ENCODE measurements at places on chromosomes 2 and 18.

GRCh38 chr2:239745386-239746227 is 279.5 kb downstream of the NDUFA10 start:
- no peak for DNase-seq

DNA sequence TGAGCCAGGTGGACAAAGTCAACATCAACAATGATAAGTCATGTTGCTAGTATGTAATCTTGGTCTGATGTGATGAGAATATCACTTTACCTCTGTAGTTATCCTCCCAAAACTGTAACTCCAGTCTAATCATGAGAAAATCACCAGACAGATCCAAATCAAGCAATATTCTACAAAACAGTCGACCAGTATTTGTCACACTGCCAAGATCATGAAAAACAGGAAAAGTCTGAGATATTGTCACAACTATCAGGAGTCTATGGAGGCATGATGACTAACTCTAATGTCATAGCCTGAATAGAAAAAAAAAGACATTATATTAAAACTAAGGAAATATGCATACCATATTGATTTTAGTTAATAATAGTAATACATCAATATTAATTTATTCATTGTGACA is 1883.3 kb upstream of the CELF4 start:
- DNase-seq = no peak

GRCh38 chr18:80259610-80260009 is 12.3 kb upstream of the PARD6G start:
- DNase-seq = no peak

DNA sequence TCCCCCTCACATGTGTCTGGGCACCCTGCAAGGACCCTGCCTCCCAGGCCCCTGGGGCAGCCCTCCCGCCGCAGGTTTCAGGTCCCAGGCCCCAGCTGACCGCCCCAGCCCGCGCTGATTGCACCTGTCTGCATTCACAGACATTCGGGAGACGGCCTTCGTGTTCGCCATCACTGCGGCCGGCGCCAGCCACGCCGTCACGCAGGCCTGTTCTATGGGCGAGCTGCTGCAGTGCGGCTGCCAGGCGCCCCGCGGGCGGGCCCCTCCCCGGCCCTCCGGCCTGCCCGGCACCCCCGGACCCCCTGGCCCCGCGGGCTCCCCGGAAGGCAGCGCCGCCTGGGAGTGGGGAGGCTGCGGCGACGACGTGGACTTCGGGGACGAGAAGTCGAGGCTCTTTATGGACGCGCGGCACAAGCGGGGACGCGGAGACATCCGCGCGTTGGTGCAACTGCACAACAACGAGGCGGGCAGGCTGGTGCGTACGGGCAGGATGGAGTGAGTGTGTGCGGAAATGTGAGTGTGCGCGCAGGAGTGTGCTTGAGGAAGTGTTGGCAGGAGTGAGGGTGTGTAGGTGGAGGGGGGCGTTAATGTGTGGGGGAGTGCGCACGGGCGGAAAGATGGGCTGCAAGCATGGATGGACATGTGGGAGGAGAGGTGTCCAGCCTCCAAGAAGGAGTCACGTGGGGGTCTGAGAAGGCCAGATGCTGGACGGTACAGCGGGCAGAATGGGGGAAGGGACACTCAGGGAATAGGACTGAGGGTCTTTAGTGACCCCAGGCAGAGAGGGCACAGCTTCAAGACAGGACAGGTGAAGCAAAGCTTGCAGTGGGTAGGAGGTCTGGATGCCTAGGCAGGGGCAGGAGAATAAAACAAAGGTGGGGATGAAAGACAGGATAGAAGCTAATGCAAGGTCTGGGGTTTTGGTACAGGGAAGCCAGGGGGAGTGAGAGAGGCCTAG is 9.0 kb upstream of the WNT10A start:
- DNase-seq = no peak

- DNase-seq = no peak
Measured at GRCh38 chr2:236550701-236551465, 18.7 kb upstream of the ACKR3 start.

DNA sequence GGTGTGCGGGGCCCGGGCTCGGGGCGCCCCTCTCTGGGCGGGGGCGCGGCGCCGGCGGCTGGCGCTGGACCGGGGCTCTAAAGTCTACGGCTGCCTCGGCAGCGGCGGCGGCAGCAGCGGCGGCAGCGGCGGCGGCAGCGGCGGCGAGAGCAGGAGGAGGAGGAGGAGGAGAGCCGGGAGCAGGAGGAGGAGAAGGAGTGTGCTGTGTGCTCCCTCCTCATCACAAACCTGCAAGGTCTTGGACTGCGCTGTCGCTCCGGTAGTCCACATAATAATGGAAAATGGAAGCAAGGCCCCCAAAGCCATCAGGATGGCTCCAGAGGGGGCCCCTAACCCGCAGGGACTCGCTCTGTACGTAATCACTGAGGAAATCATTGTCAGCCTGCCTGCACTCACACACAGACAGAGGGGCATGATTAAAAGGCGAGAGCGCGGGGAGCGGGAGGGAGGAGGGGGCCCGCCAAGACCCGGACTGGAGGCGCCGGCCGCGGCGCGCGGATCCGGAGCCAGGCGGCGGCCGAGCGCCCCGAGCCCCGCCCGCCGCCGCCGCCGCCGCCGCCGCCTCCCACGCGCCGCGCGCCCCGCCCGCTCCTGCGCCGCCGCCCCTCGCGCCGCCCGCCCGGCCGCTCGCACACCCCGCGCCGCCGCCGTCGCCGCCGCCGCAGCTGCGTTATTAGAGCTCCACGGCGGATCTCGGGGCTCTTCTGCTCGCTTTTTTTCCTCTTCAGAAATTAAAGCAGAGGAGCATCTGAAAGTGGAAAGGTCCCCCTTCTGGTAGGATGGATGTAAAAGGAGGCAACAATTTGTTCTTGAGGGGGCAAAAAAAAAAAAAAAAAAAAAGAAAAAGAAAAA is at the start of gene ZNF521:
ZNF521 (minus strand) TSS at position 390 of the 852 bp plus-strand sequence. CDS start 1,220 bp downstream, outside the sequence.
- peak; percentile 89 for DNase-seq

DNA sequence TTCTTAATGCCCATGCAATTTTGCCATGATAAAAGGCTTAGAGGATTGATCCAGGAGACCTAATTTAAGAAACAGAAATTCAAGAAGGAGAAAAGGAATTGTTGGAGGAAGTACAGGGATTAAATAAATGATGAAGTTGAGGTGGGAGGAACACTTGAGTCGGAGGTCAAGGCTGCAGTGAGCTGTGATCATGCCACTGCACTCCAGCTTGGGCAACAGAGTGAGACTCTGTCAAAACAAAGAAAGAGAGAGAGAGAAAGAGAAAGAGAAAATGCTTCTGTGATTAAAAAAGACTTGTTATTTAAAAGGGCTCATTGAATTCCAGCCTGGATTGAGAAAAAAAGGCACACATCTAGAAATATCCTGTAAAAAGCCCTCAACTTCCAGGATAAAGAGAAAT is 123.2 kb downstream of the B3GNT2 start:
- DNase-seq = no peak

- no peak for DNase-seq
Measured at GRCh38 chr2:197059477-197059876, 133.0 kb upstream of the PGAP1 start.

DNA sequence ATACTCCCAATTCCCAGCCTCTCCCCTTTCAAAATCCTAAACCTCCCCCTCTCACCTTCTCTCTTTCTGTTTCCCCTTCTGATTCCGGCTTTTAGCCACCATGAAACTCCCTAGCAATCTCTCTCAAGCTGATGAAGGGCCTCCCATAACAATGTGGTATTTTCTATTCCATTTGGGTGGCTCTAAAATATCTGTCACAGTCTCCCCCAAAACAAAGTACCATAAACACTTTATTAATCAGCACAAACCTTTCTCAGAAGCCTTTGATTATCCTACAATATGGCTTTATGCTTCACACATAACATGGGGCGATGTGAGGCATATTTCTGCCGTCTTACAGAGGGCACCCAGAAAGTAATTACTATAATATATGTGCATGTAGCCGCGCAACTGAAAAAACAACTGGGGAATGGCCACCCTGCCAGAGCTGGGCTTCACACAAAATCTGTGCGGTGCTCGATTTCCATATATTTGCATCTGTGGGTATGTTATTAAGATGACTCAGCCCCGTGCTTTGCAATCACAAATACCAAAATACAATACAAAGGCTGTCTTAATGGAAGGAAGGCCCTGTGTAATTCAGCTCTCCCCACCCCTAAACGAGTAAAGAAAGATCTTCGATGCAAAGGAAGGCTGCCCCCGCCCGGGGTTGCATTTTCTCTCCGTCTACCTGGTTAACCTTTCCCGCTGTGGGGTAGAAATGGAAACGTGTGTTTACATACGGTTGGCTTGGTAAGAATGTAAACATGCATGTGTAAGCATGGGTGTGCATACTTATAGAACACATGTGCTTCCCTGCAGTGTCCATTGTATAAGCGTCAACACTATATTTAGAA is 81.4 kb downstream of the CELF4 start:
- DNase-seq = no peak

GRCh38 chr18:10147752-10148151 is 233.9 kb downstream of the VAPA start:
- no peak for DNase-seq

DNA sequence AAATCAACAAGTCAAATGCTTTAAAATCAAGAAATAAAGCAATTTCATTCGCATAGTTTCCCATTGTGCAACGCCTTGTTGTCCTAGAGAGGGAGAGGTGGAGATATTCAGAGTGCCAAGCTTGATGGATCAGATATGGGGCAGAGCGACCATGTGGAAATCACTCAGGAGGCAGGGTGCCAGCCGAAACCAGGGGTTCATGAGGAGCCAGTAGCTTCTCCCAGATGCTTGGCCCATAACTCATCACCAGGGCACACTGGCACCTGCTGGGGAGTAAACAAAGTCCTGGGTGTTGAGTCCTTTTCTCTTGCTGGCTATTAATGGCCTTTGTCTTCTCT is 53.0 kb upstream of the ASAP2 start:
- no peak for DNase-seq

DNA sequence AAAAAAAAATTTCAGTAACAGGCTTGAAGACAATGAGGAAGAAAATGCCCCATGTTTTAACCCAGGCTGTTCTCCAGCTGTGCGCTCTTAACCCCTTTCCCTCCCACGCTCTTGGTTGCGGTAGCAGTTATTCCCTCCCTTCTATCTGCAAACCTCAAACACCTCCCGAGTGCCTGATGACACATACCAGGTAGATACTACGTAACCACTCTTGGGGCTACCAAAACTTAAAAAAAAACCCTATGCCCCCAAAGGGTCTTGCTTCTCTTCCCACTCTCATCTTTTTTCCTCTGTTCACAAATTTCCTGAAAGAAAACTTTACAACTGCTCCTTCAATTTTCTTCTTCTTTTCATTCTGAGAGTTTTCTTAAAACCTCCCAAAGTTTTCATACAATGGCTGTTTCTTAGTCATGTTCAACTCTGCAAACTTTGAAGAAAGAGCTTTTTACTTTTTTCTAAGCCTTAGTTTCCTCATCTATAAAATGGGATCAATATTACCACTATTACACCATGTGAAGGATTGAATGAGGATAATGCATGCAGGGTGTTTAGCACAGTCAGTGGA is 4.9 kb upstream of the DRC1 start:
- DNase-seq = no peak

DNA sequence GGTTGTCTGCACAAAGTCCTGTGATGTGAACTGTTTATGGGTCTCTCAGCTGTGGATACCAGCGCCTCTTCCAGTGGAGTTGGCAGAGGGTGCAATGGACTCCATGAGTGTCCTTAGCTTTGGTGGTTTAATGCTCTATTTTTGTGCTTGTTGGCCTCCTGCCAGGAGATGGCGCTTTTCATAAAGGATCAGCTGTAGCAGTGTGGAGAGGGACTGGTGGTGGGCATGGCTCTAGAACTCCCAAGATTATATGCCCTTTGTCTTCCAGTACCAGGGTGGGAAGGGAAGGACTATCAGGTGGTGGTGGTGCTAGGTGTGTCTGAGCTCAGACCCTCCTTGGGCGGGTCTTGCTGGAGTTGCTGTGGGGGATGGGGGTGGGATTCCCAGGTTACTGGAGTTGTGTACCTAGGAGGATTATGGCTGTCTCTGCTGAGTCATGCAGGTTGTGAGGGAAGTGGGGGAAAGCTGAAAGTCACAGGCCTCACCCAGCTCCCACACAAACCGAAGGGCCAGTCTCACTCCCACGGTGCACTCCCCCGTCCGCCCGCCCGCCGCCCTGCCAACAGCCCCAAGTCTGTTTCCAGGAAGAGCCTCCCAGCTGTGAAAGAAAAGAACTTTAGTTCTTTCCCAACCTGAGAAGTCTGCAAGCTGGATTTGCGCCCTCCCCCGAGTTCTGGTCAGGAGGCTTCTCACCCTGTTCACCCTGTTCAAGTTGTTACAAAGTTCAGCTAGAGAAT is 108.1 kb downstream of the MARCO start:
- DNase-seq = no peak

DNA sequence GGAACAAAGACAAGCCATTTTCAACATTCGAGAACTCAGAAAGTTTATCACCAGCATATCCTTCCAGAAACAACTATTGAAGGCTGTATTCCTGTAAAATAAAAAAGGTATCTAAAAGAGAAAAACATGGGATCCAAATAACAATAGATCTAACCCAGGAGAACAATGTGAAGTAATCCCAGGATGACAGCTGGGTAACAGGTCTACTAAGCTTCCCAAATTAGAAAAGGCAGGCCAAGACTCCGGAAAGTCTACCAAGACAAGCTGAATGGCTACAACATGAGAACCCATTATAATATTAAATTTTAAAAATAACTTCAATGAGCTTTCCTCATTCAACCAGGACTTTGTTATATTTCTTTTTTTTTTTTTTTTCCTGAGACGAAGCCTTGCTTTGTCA is 6.5 kb downstream of the PIAS2 start:
- DNase-seq = no peak

- DNase-seq = peak; percentile 83
Measured at GRCh38 chr2:147108548-147108947, 736.3 kb upstream of the ACVR2A start.

DNA sequence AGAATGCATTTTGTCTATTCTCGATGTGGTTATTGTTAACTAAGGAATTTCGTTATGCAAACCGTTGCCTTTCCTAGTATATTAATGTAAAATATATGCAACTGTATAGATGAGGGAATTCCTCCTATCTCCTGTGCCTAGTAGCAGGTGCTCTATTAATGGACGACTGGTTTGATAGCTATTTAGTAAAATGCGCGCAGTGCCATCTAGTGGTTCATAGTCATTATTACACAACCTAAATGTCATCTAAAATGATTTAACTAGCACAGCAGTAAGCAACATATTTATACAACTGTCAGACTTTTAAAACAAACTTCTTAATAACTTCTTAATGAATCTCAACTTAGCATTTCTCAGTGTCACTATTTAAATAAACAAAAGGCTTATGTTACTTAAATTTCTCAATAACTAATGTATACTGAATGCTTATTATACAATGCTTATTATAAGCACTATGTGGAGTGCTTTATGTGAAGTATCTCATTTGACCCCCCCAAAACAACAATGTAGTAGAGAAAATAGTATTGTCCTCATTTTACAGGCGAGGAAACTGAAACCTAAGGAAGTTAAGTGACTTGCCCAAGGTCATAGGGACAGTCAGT is 77.9 kb downstream of the DTNA start:
- DNase-seq = peak; percentile 76

Measured in fibroblast of lung (primary cell).